Aorta (tissue), 5 donors: ENCODE measurements at places on chromosomes 11 and 22.

- H3K27me3 ChIP-seq = no peaks in the 10 kb centered on the region
- H3K27ac ChIP-seq = no peak overlapping the region
These were observed 2.2 kb downstream of the DTX4 start for GRCh38 chr11:59173964-59174663.

DNA sequence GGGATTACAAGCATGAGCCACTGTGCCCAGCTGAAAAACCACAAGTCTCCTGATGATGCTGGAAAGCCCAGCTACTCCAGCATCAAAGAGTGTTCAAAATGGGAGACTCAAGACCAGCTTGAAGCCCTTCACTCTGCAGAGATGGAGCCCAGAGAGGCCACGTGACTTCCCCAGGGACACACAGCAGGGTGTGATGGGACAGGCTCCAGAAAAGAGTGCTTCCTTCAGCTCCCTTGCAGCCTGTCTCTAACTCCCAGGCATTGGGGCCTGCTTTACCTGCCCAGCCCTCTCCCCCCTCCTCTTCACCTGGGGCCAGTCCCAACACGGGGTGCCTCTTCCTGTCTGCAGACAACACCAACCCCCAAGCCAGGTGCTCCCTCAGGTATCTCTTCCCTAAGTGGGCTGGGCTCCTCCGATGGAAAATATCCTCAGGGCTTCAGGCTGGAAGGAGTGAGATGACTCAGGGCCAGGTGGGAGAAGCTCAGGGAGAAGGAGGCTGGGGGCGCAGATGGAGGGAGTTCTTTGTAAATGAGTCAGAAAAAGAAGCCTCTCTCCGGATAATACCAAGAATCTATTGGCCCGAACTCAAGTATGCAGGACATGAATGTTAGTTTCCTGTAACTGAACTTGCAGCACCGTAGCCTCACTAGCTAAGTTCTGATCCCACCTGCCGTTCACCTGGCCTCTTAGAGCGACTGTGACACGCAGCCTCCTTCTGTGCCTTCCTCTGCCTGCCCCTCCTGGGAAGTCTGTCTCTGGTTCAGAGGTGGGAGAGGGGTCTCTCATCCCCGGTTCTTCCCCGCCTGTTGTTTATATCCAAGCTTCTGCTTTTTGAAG lies 326.6 kb downstream of the MN1 start:
- no peaks in the 10 kb centered on the region for H3K36me3 ChIP-seq
- H3K4me1 ChIP-seq = no peaks in the 10 kb centered on the region
- H3K4me3 ChIP-seq = no peak overlapping the region
- DNase-seq = no peak

- DNase-seq = no peak
- no peak overlapping the region for H3K27ac ChIP-seq
- no peaks in the 10 kb centered on the region for H3K4me1 ChIP-seq
These were observed 53.3 kb downstream of the WNT11 start for GRCh38 chr11:76152741-76153570.

DNA sequence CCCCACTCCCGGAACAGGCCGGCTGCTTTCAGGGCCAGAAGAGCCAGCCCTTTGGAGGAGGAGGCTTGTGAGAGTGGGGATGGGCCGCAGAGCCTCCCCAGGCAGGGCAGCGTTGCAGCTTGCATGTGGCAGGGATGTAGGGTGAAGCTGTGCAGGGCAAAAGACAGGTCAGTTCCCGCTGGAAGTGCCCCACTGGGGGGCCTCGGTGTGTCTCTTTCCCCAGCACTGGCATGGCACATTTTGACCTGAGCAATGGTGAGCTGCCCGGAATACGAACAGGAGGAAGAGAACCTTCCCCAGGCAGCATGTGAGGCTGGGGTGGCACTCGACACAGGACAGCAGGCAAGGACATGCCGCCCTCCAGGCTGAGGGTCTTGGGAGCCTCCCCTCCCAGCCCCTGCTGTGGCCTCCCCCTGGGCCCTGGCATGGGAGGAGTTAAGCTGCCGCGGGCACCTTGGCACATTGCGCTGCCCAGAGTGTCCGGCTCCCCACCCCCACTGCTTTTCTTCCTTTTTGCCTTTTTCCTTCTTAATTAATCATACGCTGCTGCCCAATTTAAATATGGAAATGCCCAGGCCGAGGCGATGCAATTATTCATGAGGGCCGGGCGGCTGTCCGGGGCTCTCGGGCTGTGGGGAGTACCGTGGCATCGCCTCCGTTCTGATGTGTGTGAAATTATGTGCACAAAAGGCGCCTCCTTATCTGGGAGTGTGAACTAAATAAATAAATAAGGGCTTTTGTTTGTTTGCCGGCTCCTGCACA lies 76.0 kb upstream of the WNT7B start:
- no peaks in the 10 kb centered on the region for H3K4me1 ChIP-seq
- no peaks in the 10 kb centered on the region for H3K36me3 ChIP-seq
- DNase-seq = peak; percentile 77
- peak overlapping the region; percentile 29 for H3K27ac ChIP-seq
- peak overlapping the region; percentile 72 for H3K4me3 ChIP-seq
- no peaks in the 10 kb centered on the region for H3K27me3 ChIP-seq

DNA sequence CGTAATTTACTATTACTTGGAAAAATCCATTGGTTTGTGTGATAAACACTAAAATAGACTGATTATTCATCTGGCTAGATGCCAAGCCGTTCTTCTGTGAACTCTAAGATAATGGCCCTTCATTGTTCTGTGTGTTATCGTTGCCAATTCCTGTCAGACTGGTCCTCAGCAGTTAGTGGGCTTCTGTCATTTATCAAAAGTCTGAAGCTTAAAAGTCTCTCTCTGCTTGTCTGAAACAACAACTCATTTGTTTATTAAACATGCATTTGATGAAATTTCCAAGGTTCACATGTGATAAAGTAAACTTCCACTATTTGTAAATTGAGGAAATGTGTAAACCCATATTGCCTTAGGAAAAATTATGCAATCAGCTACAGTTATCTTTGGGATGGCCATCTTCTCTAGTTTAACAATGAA lies 21.1 kb upstream of the RDX start:
- H3K4me1 ChIP-seq = no peaks in the 10 kb centered on the region
- H3K36me3 ChIP-seq = no peaks in the 10 kb centered on the region
- DNase-seq = no peak
- H3K4me3 ChIP-seq = no peak overlapping the region
- H3K27ac ChIP-seq = no peak overlapping the region
- H3K27me3 ChIP-seq = no peaks in the 10 kb centered on the region

- H3K4me3 ChIP-seq = no peak overlapping the region
- no peak for DNase-seq
- peak overlapping the region; percentile 99 for H3K27ac ChIP-seq
- H3K4me1 ChIP-seq = peaks cover 5% of the 10 kb centered on the region
- no peaks in the 10 kb centered on the region for H3K27me3 ChIP-seq
These were observed 30.0 kb downstream of the MAPK1 start for GRCh38 chr22:21837248-21837979.

DNA sequence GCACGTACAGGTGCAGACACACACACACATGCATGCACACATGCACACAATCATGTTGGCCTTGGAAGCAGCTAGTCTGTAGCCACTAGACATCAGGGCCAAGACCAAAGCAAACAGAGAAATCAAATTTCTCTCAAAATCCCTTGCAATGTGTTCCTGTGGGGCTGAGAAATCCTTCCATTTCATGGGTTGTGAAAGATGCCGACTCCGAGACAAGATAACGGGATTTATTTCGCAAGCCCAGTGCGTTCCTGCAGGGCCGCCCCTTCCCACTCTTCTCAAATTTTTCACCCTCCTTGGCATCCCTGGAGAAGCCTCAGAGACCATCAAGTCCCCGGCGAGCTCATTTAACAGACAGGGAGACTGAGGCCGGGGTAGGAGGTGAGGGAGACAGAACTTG lies 366.7 kb downstream of the MN1 start:
- H3K4me1 ChIP-seq = no peaks in the 10 kb centered on the region
- no peak overlapping the region for H3K4me3 ChIP-seq
- H3K27me3 ChIP-seq = no peaks in the 10 kb centered on the region
- no peaks in the 10 kb centered on the region for H3K36me3 ChIP-seq
- no peak for DNase-seq

- H3K4me1 ChIP-seq = no peaks in the 10 kb centered on the region
- no peak overlapping the region for H3K27ac ChIP-seq
- no peak for DNase-seq
- no peak overlapping the region for H3K4me3 ChIP-seq
- H3K27me3 ChIP-seq = no peaks in the 10 kb centered on the region
These were observed 1.3 kb upstream of the BTBD18 start for GRCh38 chr11:57752954-57753353.

DNA sequence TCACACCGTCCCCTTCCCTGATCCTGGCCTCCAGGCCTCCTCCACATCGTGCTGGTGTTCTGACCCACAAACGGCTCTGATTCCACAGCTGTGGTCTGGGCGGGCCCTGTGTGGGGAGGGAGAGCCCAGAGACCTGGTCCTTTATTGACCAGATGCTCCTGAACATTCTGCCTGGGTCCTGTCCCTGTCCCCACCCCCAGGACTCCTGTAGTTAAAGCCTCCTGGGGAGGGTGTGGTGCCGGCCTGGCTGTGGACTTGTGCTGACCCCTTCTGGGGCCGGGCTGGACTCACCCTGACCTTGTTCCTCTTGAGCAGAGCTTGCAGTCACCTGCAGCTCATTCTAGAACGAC lies 128.7 kb downstream of the CTTN start:
- H3K4me3 ChIP-seq = no peak overlapping the region
- no peak overlapping the region for H3K27ac ChIP-seq
- peak; percentile 18 for DNase-seq
- H3K36me3 ChIP-seq = no peaks in the 10 kb centered on the region
